ENCODE measurements at places on chromosomes 4 and X.
A peak's percentile ranks its signal among the peaks of the same experiment; 100 is the strongest.

GRCh38 chr4:66555301-66555700, 885.0 kb upstream of the EPHA5 start:
- DNase-seq: no peak

DNA sequence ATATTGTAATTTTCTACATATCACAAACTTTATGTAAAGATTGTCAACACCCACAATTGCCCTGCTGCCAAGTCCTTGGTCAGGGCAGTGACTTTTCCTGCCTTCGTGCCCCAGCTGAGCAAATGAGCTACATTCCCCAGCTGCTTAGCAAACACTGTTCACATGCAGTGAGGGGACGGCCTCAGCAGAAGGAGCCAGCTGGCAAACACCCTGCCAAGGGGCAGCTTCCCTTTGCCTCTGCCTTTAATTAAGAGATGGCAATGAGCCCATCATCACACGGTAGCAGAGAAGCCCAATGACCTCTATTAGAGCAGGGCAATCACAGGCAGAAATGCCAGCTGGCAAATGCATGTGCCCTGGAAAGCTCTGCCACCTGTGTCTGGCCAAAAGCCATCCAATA, 253.4 kb downstream of the EPHA5 start:
- DNase-seq: no peak

GRCh38 chrX:154751203-154751668, 359 bp upstream of the GAB3 start:
- no peak for DNase-seq

DNA sequence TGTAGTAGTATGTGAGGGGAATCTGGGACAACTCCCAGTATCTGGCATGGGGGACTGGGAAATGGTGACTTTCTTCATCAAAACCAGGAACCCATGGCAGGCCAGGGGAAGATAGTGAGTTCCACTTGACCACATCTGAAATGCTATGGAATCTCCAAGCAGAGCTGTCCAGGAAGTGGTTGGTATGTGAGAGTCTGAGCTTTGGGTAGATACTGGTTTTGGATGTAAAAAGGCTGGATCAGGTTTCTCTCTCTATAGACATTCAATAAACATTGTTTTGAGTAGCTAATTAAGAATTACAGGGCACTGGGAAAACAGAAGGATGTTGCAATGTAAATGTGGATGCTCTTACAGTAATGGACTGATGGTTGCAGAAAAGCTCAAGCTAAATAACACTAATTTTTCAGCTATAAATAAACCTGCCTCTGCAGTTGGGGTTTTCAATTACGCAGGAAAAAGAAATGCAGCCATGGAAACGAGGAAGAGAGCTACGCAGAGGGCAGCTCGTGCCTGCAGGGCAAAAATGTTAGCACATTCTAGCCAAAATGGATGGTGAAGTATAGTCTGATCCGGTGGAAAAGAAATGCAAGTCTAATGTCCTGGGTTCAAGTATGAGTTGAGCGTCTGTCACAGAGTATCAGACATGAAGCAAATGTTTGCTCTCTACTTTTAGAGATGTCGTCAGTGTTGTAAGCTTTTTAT, 13.4 kb upstream of the CHRNA9 start:
- DNase-seq: peak; percentile 41

- DNase-seq: peak; percentile 23
Measured at GRCh38 chr4:17664755-17665154, 50.3 kb downstream of the MED28 start.

- DNase-seq: peak; percentile 27
Measured at GRCh38 chr4:186201535-186202230, 10.3 kb downstream of the CYP4V2 start.

DNA sequence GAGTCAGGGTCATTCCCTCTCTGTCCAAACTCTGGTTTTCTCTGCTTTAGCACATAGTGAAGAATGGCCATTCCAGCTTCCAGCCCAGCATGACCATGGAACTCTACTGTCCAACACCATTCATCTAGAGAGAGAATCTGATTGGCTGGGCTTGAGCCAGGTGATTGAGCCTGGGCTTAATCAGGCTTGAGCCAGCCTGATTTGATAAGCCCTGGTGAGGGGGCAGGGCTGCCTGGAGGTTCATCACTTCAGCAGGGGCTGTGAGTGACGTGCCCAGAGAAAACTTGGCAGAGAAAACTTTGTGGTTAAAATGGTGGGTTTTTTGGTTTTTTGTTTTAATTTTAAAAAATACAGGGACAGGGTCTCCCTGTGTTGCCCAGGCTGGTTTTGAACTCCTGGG, 62.5 kb downstream of the KIAA0232 start:
- no peak for DNase-seq

- no peak for DNase-seq
Measured at GRCh38 chrX:147749308-147749707, 162.4 kb upstream of the FMR1 start.

- no peak for DNase-seq
Measured at GRCh38 chr4:163624727-163625126, 130.2 kb downstream of the TMA16 start.

Data from fibroblast of mammary gland (primary cell).